Stimulated activated CD4-positive, alpha-beta T cell treated with anti-CD3 and anti-CD28 coated beads, Interleukin-1b, Interleukin-23, amount 100 ng/mL, for 48 hours (primary cell): ENCODE measurements at places on chromosomes 12 and 14.

DNA sequence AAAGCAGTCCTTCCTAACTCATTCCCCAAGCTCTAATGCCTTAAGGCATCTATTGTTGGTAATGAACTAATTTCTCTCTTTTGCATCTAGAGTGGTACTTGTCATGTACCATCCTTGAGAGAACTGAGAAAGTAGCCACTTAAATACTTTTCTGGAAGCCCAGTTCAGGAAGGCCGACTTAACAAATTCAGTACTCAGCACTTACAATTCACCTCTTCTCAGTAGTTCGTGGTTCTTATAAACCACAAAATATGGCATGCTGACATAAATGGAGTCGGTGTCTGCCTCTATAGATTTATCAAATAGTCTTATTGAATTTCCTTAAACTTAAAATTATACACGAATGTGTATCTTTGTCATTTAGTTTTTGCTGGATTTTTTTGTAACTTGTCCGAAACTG is 9.4 kb upstream of the COCH start:
- no peak for DNase-seq

- no peak for DNase-seq
Measured at GRCh38 chr12:54037360-54038283, 4.8 kb downstream of the HOXC5 start.

GRCh38 chr12:56839915-56840325 is 76.8 kb downstream of the HSD17B6 start:
- peak; percentile 15 for DNase-seq

DNA sequence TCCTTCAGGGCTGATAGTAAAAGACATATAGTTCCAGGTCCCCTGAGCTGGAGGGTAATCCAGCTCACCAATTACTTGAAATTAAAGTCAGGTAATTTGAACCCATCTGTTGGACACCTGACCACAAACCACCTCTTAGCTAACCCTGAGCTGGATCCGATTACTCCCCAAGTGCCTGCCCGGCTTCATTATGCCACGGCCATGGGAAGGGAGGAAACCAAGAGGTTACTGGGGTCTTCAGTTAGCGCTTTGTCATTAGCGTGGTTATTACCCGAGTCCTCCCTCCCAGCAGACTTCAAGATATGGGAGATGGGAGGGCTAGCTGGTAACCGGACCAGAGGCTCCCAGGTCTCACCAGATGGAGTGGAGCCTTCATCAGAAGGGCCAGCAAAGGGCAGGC is 1071.4 kb downstream of the BCL11B start:
- DNase-seq, result no peak

GRCh38 chr14:87992346-87992717 is 650 bp downstream of the GALC start:
- no peak for DNase-seq

DNA sequence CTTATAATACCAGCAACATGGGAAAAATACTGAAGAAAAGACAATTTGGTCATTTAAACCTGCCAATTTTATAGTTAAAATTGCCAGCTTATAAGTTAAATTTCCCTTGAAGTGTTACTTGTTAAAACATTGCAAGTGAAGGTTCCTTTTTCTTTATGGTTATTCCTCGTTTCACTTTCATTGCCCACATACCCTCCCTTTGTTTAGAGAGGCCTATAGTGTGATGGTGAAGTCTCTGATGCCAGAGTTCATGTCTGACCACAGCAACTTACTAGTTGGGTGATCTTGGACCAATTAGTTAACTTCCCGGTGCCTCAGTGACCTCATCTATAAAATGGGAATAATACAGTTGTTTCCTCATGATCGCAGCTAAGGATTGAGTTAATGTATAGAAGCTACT is 173.5 kb downstream of the ANO6 start:
- DNase-seq, result no peak

DNA sequence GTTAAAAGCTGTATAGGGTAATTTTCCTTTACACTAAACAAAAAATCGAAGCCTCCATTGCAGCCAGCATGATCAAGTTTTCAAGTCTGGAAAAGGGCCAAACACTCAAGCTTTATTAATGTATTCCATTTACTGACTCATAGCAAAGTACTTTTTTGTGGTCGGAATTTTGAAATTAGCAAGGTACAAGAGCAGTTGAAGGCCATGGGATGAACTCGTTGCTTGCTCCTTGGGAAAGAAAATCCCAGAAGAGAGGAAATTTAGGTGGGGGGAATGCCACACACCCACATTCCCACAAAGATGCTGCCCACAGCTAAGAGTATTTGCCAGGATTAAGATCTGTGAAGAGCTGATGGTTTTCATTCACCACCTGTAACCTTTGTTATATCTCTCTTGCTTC is 333.7 kb downstream of the EGLN3 start:
- no peak for DNase-seq
